Karpas-422 (cell line): ENCODE measurements at places on chromosomes 3 and 15. TPM values are rescaled to one million over a fixed set of nuclear protein-coding genes. Genes with fewer than 3 reads are reported as not detected.

The ACSBG1 gene
- not detected in 2 replicates for total RNA-seq

The NRROS gene
- total RNA-seq, result 0.52 and 1.0 TPM in 2 replicates

The P4HTM gene
- 36.1 and 86.7 TPM in 2 replicates for total RNA-seq

The GOLGA8G gene
- not detected in 2 replicates for total RNA-seq

- no peak overlapping the region for H3K4me3 ChIP-seq
- H3K27ac ChIP-seq, result no peak overlapping the region
- no peaks in the 10 kb centered on the region for H3K36me3 ChIP-seq
- no peaks in the 10 kb centered on the region; the same call in 1 of the 2 replicates for H3K4me1 ChIP-seq
- no peak for DNase-seq
Observed at GRCh38 chr3:24220859-24221657, 273.6 kb downstream of the THRB start.

- H3K36me3 ChIP-seq, result no peaks in the 10 kb centered on the region
- no peaks in the 10 kb centered on the region for H3K27me3 ChIP-seq
- no peak overlapping the region for H3K4me3 ChIP-seq
- no peaks in the 10 kb centered on the region for H3K4me1 ChIP-seq
- H3K27ac ChIP-seq, result no peak overlapping the region
Observed at GRCh38 chr3:23067116-23067515, 136.0 kb upstream of the UBE2E2 start.

DNA sequence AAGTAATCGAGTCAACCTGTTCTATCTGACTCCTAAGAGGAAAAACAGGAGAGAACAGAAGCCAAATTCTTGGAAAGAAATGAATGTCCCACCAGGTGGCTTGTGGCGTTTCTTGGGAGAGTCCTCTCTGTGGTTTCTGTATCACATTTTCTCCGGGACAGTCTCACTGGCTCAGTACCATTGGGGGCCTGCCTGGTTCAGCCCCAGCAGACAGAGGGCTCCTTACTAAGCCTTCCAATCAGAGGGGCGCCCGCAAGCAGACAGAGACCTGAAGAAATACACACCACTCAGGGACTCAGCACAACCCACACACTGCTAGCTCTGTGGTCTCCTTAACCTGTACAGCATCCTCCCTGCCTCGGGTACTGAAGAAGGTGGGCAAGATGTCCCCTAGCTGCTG, 302.1 kb downstream of the TLE3 start:
- H3K36me3 ChIP-seq, result no peaks in the 10 kb centered on the region
- H3K27ac ChIP-seq, result no peak overlapping the region
- H3K4me3 ChIP-seq, result no peak overlapping the region
- H3K4me1 ChIP-seq, result no peaks in the 10 kb centered on the region
- DNase-seq, result no peak

- DNase-seq, result no peak
- H3K27ac ChIP-seq, result no peak overlapping the region
- H3K36me3 ChIP-seq, result no peaks in the 10 kb centered on the region
- H3K4me3 ChIP-seq, result no peak overlapping the region
Observed at GRCh38 chr3:189143321-189143720, 28.4 kb upstream of the TPRG1 start.

GRCh38 chr15:67199881-67200763, 54.3 kb downstream of the AAGAB start:
- H3K36me3 ChIP-seq, result no peaks in the 10 kb centered on the region
- peaks cover 5% of the 10 kb centered on the region; the same call in 1 of the 2 replicates for H3K4me1 ChIP-seq
- H3K27me3 ChIP-seq, result no peaks in the 10 kb centered on the region
- DNase-seq, result no peak
- H3K4me3 ChIP-seq, result no peak overlapping the region

- no peak for DNase-seq
- H3K36me3 ChIP-seq, result no peaks in the 10 kb centered on the region
- H3K27ac ChIP-seq, result no peak overlapping the region
- no peaks in the 10 kb centered on the region for H3K4me1 ChIP-seq
- H3K27me3 ChIP-seq, result no peaks in the 10 kb centered on the region; the same call in 1 of the 2 replicates
- no peak overlapping the region for H3K4me3 ChIP-seq
Observed at GRCh38 chr15:85027421-85027820, 45.8 kb downstream of the PDE8A start.

DNA sequence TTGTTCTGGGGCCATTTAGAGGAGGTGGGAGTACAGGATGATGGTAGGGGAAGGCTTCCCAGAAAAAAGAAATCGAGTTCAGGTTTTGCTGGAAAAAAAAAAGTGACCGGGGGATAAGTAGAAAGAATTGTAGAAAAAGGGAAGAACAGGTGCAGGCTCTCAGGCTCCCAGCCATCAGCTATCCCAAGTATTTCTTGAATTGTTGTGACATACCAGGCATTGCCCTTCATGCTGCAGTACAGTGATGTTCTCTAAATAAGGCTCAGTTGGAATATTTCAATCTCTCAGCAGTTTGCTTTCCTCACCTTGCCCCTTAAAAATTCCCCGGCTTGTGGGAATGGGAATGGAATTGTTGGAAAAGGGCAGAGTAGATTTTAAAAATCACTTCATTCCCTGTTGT, 82.5 kb upstream of the RGMA start:
- no peak overlapping the region for H3K4me3 ChIP-seq
- no peaks in the 10 kb centered on the region for H3K36me3 ChIP-seq
- no peaks in the 10 kb centered on the region for H3K4me1 ChIP-seq
- H3K27me3 ChIP-seq, result no peaks in the 10 kb centered on the region
- DNase-seq, result no peak

DNA sequence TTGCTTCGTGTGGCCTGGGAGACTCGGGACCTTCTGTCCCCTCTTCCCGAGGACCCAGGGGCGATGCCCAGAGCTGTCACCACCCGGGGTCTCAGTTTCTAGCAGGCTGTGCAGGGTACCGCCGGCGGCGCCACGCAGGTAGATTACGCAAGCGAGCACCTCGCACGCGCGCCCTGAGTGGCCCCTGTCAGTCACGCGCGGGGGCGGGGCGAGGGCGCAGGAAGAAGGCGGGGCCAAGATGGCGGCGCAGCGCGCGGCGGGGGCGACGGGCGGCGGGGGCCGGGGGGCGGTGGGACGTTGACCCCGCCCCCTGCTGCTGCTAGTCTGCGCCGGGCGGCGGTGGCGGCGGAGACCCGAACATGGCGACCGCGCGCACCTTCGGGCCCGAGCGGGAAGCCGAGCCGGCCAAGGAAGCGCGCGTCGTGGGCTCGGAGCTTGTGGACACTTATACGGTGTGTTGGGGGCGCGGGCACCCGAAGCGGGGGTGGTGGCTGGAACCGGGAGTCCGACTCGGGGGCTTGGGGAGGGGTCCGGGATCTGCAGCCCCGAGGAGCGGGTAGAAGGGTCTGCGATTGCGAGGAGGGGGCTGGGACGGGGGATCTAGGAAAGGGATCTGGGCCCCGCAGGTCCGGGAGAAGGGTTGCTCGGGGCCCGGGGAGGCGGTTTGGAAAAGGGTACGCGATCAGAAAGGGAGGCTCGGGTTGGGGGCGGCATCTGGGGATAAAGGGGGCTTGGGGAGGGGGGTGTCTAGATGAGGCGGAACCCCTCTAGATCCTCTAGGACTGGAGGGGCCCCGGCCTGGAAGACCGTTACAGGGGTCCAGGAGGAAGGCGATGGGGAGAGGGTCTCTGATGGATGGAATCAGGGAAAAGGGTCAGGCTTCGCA, at the start of gene NISCH:
Gene NISCH, plus strand, starts transcription at position 322 of the 886 bp plus-strand sequence. Its CDS starts 38 bp downstream, at position 360.
- peak within 1 kb of the TSS; percentile 96 for H3K4me3 ChIP-seq
- H3K27ac ChIP-seq, result peak within 1 kb of the TSS; percentile 61
- H3K27me3 ChIP-seq, result no peaks in the 10 kb centered on the region
- DNase-seq, result peak; percentile 97

GRCh38 chr3:157280786-157281185, 120.8 kb upstream of the CCNL1 start:
- H3K4me1 ChIP-seq, result no peaks in the 10 kb centered on the region
- no peaks in the 10 kb centered on the region for H3K36me3 ChIP-seq
- no peaks in the 10 kb centered on the region for H3K27me3 ChIP-seq
- no peak overlapping the region for H3K4me3 ChIP-seq
- no peak overlapping the region for H3K27ac ChIP-seq
- DNase-seq, result no peak

DNA sequence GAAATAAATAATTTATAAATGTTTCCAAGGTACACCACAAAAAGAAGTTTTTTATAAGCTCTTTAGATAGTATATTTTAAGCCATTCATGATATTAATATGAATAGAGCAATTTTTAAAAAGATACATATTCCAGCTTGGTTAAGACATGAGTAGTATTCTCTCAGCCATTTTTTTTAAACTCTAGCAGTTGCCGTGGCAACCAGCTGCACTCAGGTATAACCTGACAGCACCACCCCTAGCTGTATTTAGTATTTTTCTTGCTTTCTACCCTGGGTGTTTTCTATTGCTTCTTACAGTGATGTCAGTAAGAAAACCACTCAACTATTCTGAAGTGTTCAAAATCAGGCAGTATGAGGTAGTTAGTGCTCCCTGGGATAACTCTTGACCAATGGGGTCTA, 496.3 kb upstream of the CNTN3 start:
- H3K4me3 ChIP-seq, result no peak overlapping the region
- H3K4me1 ChIP-seq, result no peaks in the 10 kb centered on the region
- H3K27ac ChIP-seq, result no peak overlapping the region
- H3K27me3 ChIP-seq, result no peaks in the 10 kb centered on the region
- H3K36me3 ChIP-seq, result no peaks in the 10 kb centered on the region

DNA sequence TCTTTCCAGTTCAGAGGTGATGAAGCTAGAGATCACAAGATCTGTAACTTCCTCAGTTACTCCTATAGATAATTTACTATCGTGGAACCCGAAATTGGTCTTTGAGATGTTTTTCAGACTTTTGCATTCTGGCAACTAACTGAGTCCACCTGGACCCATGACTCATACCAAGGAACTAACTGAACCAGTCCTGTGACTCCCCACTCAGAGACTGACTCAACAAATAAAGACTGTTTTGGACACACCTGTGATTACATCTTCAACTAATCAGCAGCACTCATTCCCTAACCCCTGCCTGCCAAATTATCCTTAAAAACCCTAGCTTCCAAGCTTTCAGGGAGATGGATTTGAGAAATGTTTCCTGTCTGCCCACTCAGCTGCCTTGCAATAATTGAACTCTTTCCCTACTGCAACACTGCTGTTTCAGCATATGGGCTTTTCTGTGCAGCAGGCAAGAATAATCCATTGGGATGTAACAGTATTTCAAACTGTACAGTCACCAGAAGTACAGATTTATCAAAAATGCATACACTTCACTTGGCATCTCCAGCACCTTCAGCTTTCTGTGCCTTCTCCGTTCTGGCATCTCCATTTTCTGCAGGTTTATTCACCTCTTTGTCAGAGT, 57.7 kb downstream of the GATM start:
- H3K36me3 ChIP-seq, result no peaks in the 10 kb centered on the region
- DNase-seq, result no peak
- H3K27me3 ChIP-seq, result no peaks in the 10 kb centered on the region
- no peaks in the 10 kb centered on the region for H3K4me1 ChIP-seq
- H3K27ac ChIP-seq, result no peak overlapping the region

DNA sequence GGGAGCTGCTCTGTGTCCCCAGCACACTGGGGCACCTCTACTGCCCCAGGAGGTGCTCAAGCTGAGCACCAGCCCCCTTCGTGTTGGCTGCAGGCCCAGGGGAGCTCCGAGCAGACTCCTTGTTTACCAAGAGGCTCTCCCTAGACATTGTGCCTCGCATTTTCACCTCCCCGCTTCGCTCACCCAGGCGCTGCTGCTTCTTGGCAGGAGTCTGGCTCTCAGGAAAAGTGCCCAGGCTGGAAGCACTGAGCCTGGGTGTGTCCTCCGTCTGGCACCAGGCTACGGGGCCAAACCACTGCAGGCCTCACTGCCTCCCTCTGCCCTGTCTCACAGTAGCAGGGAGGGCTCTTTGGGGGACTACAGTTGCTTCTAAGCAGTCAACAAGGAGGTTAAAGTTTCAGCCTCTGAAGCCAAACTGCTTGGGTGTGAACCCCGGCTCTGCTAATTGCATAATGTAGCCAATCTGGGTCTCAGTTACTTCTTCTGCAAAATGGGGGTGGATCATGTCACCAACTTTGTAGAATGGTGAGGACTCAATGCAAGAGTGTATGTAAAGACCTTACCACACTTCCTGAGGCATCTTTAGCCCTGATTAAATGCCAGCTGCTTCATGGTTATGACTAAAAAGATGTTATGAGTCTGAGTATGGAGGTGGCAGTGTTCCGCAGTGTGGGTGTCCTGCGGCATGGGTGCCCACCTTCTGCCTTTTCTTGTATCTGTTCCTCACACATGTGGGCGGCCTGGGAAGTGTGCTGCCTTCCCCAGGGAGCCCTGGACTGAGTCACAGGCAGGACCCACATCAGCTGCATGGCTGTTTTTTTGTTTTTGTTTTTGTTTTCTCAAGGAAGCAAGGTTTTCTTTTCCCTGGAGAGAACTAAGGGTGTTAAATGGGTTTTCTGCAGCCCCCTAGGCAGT, 88.9 kb downstream of the CLSTN2 start:
- no peaks in the 10 kb centered on the region for H3K4me1 ChIP-seq
- H3K4me3 ChIP-seq, result no peak overlapping the region
- H3K27me3 ChIP-seq, result no peaks in the 10 kb centered on the region
- no peaks in the 10 kb centered on the region for H3K36me3 ChIP-seq

- H3K27ac ChIP-seq, result no peak overlapping the region
- no peak for DNase-seq
- no peak overlapping the region for H3K4me3 ChIP-seq
- no peaks in the 10 kb centered on the region for H3K27me3 ChIP-seq
- H3K4me1 ChIP-seq, result no peaks in the 10 kb centered on the region
Observed at GRCh38 chr15:72182673-72183072, 14.9 kb downstream of the GRAMD2A start.

DNA sequence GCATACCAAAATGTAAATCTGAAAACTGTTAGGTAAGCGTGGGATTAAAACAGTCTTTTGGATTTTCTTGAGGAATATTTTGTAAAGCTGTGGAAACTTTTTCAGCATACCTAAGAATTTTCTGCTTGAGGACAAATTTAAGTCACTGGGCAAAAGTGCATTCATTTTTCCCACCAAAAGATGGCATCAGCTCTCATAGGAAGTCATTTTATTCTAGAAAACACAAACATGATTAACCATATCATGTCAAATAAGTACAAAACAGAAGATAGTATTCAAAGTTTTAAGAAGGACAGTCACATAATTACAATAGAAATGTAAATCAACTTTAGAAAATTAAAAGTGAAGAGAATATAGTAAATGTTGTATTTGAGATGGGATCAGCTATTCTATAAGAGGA, 63.5 kb downstream of the SLC49A4 start:
- no peak for DNase-seq
- no peak overlapping the region for H3K4me3 ChIP-seq
- no peaks in the 10 kb centered on the region for H3K27me3 ChIP-seq
- peaks cover 5% of the 10 kb centered on the region for H3K4me1 ChIP-seq
- no peak overlapping the region for H3K27ac ChIP-seq

DNA sequence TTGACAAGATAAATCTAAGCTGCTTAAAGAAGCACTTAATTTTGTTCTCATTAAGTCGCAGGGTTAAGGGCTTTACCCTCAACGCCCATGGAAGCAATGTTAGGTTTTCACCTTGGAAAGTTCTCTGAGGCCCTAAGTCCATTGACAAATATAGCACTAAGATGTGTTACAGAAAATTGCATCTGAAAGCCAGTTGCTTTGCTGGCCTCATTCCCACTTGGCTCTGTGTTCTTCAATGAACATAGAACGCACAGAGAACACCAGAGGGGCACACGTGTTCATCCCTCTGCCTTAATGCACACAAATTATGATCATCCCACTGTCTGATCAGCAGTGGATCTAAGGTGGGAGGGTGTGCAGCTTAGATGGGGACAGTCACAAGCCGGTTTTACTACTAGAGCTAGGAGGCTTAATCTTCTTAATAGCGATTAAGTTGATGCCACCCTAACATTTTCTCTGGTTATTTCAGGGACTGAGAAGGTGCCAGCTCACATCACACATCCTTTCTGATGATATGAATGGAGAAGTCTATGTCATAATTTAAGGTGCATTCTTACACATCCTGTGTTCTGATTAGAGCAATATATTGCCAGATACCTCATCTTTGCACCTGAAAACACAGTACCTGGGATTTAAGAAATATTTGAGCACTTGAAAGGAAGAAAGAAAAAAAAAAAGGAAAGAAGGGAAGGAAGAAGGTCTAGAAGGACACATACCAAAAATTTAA, 224.4 kb upstream of the ICE2 start:
- no peak overlapping the region for H3K27ac ChIP-seq
- no peaks in the 10 kb centered on the region for H3K27me3 ChIP-seq
- H3K4me3 ChIP-seq, result no peak overlapping the region
- no peak for DNase-seq
